Stimulated activated CD8-positive, alpha-beta memory T cell treated with anti-CD3 and anti-CD28 coated beads, Interleukin-15, amount 100 ng/mL, for 1 hour (primary cell): ENCODE measurements at places on chromosomes 1 and 21.

- DNase-seq, result no peak
These were observed 114.7 kb upstream of the IRF2BP2 start for GRCh38 chr1:234724516-234725176.

- no peak for DNase-seq
These were observed 9.2 kb upstream of the GJB3 start for GRCh38 chr1:34771573-34772371.

GRCh38 chr1:213326281-213327016 is 275.4 kb downstream of the RPS6KC1 start:
- no peak for DNase-seq

- DNase-seq, result no peak
These were observed 156.2 kb downstream of the TPR start for GRCh38 chr1:186218654-186219352.

GRCh38 chr1:235650341-235651169 is 971 bp upstream of the GNG4 start:
- no peak for DNase-seq

DNA sequence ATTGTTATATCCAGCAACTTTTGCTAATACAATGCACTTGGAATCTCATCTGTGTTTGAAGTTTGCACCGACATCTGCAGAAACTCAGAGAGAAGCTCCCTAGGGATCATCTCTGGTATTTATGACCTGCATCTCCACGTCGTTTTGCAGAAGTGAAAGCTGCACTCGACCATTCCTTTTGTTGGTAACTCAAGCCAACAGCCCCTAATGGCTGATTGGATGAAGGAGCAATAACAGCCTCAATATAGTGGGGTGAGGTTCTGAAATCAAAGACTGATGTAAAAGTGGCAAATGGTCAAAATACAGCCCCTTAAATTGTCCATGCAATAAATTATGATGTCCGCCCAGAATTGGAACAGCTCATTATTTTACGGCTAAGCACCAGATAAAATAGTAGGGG is 344.2 kb upstream of the KAZN start:
- no peak for DNase-seq

GRCh38 chr1:161427733-161428516 is 60.2 kb upstream of the CFAP126 start:
- no peak for DNase-seq

DNA sequence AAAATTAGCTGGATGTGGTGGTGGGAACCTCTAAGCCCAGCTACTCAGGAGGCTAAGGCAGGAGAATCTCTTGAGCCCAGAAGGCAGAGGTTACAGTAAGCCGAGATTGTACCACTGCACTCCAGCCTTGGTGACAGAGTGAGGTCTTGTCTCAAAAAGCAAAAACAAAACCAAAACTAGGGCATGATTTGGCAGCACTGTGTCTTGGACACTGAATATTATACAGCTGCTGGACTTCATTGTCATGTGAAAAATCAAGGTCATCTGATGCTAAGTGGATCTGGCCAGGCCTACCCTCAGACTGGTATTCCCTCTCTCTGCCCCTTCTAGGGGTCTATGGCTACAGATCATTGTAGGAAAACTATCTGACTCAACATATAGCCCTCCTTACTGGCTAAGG is 55.2 kb upstream of the MRPS6 start:
- DNase-seq, result no peak

- DNase-seq, result no peak
These were observed 575.9 kb upstream of the PBX1 start for GRCh38 chr1:163983097-163983496.

DNA sequence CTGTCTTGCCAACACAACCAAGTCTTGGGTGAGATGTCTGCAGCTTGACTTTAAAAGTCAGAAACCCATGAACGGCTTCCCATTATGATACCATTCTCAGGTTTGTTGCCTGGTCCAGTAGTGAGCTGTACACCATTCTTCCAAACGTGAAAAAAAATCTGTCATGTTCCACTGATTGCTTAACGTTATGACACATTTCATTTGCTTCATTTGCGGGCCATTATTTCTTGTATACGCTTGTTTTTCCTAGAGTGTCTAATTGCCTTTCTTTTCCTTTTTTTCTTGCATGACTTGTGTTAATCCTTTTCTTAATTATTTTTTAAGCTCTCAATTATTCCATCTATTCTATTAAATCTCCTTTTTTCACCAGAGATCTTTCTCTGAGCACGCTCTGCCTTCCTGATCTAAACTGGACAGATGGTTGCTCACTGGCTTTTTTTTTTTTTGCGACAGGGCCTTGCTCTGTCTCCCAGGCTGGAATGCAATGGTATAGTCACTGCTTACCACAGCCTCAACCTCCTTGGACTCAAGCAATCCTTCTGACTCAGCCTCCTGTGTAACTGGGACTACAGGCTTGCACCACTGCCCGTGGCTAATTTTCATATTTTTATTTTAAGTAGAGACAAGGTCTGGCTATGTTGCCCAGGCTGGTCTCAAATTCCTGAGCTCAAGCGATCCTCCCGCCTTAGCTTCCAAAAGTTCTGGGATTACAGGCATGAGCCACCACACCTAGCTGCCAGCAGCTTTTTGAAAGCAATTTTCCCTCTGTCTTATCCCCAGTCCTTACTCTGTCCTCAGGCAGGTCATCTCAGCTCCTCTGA is 31.7 kb upstream of the CAMTA1 start:
- no peak for DNase-seq

GRCh38 chr1:50420689-50421365 is 2.4 kb downstream of the DMRTA2 start:
- DNase-seq, result no peak

GRCh38 chr21:38631206-38631605 is 132.9 kb upstream of the ERG start:
- no peak for DNase-seq

DNA sequence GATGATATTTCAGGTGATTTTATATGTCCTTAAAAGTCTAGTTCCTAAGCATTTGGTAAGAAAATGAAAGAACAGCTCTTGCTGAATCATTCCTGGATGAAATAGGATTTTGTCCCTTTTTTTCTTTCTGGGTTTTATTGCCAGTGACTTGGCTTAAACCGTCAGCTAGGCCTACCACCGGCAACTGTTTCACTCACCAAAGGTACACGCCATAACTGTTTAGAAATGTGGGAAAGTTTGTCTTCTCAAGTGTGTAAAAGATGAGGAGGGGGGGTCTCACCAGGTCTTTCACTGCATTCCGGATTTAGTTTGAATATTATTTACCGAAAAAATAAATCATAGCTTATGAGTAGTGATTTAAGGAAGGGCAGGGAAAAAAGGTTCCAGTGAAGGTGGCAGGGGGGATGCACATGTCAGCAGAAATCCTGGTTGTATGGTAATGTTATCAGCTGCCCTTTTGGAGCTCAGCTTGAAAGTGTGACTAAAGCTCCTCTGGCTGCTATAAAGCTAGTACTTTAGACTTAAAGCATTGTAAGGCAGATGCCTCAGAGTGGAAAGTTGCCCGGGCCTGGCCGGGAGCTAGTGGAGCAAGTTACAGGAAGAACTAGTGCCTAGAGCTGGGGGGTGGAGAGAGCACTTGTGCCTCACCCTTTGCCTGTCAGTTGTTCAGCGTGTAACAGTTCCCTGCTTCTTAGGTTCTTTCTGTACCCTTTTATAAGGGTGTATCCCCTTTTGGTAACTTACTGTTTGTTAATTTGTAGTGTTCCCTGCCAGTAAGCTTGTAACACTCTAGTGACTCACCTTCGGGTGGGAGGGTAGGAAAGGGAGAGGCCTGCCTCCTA is 3.1 kb downstream of the ATP1A1 start:
- no peak for DNase-seq
